ENCODE measurements at places on chromosomes 13 and 19. TPM values are rescaled to one million over a fixed set of nuclear protein-coding genes. Genes with fewer than 3 reads are reported as not detected.

DNA sequence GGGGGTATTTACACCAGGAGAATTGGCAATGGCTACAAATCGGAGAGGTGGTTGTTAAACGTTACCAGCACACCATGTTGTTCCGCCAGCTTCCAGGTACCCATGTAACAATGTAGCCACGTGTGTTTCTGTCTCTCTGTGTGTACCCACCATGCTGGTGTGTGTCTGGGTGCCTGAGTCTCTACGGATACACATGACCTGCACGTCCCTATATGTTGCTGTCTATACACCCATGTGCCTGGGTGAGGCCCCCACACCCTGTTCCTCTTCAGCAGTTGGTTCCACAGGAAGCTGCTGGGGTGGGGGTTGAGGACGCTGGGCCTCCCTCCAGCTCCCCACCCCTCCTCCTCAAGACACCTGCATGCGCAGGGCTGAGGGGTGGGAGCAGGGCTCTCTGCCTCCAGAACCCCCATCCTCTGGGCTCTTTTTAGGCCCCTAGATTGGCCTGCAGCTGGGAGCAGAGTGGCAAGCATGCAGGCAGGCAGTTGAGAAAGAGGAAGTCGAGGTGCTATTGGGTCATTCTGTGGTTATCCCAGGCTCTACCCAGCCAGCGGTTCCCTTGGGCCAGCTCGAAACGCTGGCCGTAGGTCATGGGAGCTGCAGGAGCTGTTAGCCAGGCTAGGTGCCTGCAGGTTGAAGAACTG is at the start of gene ARHGEF18:
ARHGEF18 (plus strand) TSS at position 351 of the 644 bp plus-strand sequence. CDS start 13,954 bp downstream, outside the sequence.
- peak; percentile 76 for DNase-seq

SELENOV gene
- not detected for total RNA-seq

CRX gene
- total RNA-seq = not detected

GRCh38 chr13:50318887-50319286 is 303.6 kb downstream of the KCNRG start:
- DNase-seq = no peak

DNA sequence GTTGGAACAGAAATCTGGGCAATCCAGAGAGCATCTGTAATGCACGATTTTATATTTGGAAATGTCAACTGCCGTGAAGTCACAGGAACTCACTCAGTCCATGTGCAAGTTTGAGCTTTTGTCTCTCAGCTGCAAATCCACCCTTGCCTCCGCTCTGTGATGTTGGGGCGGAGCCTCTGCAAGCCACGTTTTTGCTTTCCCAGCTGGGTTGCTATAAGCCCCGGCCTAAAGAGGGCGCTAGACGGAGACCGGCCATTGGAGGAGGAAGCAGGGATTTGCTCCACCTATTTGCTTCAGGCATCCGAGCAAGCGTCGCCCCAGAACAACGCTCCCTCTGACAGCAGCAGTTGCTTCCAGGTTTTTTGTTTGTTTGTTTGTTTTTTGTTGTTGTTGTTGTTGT is 56.2 kb downstream of the TRPM4 start:
- no peak for DNase-seq

- DNase-seq = no peak
Measured at GRCh38 chr19:49117677-49118564, 1.0 kb downstream of the C19orf73 start.
